ENCODE measurements at places on chromosomes 4 and X.

DNA sequence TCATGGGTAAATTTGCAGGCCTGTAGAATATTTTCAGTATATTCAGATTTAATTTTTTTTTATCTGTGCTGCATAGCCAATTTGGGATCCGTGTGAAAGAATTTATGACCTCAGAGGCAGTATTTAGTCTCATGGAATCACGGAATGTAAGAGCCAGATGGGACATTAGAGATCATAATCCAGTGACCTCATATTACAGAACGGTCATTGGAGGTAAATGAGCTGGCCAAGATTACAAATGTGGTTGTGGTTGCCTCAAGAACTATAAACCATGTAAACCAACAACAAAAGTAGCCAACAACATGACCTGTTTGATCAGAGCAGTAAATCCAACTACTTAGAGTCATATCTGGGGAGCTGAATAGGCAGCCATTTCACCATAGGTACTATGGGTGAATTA lies 71.6 kb downstream of the AMOT start:
- no peak for DNase-seq

DNA sequence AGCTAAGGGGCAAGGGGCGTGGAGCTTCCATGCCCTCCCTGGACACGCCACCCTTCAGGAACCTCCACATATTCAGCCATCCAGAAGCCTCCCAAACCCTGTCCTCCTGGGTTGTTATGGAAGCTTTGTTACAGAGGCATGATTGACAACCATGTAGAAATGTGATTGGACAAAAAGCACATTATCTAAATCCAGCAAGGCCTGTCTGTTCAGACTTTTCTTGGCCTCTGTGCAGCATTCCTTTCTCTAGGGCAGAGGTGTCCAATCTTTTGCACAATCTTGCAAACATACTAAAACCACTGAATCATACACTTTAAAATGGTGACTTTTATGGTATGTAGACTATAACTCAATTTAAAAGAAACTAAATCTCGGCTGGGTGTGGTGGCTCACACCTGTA lies 12.7 kb downstream of the STEEP1 start:
- DNase-seq = no peak

DNA sequence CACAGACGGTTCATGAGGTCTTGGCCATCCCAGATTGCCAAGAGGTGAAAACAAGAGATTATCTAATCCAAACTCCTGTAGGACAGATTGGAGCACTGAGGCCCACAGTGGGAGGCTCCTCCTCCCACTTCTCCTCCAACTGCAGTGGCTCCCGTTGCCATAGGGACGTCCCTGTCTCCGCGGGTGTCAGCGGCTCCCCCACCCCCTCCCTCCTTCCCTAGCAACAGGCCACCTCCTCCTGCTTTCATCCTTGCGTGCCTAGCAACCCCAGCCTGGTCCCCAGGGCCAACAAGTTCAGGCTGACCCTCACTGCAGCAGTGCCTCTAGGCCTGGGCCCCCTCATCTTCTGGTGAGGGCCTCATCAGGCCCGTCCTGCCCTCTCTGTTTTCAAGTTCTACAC lies 6.8 kb upstream of the IQSEC2 start:
- no peak for DNase-seq

DNA sequence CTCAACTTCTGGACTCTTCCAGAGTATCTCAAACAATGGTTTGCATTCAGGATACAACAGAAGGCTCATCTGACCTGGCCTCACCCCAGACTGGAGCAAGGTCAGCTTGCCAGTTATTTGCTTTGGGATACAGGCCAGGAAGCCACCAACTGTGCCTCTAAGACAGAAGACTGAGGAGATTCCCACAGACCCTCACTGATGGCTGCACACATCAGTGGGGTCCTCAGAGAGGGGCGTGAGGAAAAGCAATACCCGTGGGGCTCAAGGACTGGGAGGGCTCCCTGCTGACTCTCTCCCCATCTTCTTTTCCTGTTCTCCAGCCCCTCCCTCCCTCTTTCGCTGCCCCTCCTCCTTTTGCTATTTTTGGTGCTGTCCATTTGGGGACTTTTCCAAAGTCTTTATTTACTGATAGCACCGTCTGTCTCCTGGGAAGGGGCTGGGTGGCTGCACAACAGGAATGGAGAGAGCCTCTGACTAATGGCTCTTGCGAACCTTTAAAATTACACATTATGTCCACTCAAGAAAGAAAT lies 23.2 kb downstream of the RELL1 start:
- peak; percentile 41 for DNase-seq

DNA sequence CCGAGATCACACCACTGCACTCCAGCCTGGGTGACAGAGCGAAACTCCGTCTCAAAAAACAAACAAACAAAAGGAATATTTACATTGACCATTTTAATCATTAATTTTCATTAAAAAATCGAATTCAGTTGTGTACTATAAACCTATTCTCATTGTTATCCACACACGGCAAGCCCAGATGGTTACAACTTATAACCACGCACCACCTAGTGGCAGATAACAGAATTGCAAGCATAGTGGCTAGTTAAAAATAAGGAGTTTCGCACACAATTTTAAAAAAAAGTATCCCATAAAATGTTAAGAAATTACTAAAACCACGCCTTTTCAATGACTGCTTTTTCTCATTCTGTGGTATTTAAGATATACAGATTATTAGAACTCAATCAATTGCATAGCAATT lies 25.4 kb downstream of the MBNL3 start:
- DNase-seq = no peak

DNA sequence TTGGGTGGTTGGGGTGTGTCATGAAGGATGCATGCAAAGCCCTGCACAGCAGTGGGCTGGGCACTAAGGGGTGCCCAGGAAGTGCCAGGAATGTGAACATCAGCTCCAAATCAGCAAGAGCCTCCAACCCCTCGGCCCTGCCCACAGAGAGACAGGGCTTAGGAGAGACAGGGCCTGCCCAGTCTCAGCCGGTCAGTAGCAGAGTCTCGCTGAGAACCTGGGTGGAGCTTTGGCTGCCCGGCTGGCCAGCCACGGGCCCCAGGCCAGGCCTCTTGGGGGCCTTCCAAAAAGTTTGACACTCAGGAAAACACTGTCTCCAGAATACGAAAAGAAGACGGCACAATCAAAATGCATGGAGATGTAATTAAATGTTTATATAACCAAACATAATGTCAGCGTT lies 4.3 kb upstream of the MXD4 start:
- peak; percentile 71 for DNase-seq

GRCh38 chrX:34884817-34885216 lies 57.8 kb upstream of the FAM47B start:
- peak; percentile 18 for DNase-seq

GRCh38 chr4:11710453-11711093 lies 281.9 kb upstream of the HS3ST1 start:
- DNase-seq = no peak

DNA sequence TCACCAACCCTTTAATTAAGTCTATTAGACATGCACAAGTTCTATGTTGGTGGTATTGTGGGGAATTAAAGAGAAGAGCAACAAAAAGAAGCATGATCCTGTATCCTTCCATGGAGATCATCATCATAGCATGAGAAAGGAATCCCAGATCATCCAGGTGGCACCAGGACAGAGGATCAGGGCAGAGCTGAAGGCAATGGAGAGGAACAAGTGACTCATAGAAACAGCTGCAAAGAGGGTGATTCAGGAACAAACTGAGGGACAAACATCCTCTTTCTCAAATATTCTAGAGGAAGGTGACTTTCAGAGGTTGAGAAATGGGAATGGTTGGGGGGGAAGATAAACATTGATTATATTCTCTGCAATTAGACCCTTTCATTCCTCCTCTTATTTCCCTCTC lies 105.5 kb upstream of the OTUD4 start:
- no peak for DNase-seq

GRCh38 chrX:131270080-131270479 lies 19.0 kb downstream of the IGSF1 start:
- DNase-seq = no peak

DNA sequence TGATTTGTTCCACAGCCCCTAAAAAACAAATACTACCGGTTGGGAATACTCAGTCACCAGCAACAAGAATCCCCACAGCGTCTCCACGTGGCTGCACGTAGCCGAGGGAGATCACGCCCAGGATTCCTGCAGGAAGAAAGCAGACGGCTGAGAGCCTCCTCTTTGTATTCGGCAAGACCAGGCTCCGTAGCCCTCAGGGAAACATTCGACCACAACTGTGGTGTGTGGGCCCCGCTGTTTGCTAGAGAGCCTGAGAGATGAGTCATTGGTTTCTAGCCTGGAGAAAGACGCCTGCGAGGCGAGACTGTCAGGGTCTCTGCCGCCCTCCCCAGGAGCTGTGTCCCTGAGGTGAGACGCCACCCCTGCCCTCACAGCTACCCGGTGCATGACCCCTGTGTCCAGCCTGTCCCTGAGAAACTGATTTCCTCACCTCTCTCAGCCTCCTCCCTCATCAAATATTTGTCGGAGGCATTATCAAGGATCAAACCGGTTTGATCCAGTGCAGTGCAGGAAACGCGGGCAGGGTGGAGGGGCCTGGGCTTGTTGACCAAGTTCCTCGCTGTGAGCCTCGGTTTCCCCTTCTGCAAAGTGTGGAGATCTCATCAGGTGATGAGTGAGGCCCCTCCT lies 4.7 kb upstream of the S100P start:
- peak; percentile 70 for DNase-seq

- DNase-seq = no peak
Observed at GRCh38 chr4:1043162-1043561, 31.7 kb downstream of the FGFRL1 start.

- DNase-seq = no peak
Observed at GRCh38 chr4:78137532-78137931, 80.4 kb downstream of the FRAS1 start.

DNA sequence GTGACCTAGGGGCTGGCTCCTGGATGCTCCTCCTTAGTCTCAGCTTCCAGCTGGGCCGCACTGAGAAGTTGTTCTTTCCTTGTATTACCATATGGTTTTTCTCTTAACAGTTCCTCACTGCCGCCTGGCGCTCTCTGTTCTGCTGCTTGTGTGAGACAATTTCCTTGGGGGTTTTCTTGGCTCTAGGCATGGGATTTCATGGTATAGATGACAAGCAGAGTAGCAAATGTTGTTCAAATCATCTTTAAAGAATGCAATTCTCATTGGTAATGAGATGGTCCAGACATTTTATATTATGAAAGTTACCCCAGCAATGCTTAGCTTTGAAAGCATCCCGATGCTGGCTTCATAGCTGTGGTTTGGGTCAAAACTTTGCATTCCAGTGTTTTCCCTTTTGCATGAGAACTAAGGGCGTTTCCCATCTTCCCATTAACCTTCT lies 37.6 kb downstream of the SEPTIN11 start:
- peak; percentile 84 for DNase-seq

DNA sequence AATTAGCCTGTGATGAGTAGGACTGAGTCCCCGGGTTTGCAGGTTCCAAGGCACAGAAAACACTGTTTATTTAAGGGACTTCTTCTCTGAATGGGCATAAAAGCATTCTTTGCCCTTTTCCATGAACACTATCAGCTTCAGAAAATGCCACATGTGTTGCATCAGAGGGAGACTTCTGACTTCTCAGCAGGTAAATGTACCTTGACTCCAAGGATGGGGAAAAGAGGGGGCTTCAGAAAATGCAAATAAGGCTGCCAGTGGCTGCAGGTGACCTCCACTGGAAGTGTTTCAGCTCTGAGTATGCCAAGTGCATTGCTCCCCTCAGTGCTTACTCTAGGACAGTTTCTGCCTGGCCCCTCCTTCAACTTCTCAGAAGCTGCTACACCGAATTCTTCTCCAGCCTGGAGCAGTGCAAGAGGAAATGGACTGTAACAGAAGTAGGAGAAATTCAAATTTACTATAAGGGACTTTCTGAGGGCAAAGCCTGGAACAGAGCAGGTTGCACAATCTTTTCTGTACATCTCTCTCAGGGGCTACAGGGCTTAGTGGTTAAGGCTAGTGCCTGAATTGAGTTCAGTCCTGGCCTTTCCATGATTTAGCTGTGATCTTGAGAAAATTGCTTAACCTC lies 233.2 kb downstream of the PTTG2 start:
- DNase-seq = no peak

- DNase-seq = no peak
Observed at GRCh38 chr4:85886665-85887064, 411.7 kb downstream of the ARHGAP24 start.

- DNase-seq = no peak
Observed at GRCh38 chr4:77076889-77077635, 1.3 kb upstream of the CCNI start.

DNA sequence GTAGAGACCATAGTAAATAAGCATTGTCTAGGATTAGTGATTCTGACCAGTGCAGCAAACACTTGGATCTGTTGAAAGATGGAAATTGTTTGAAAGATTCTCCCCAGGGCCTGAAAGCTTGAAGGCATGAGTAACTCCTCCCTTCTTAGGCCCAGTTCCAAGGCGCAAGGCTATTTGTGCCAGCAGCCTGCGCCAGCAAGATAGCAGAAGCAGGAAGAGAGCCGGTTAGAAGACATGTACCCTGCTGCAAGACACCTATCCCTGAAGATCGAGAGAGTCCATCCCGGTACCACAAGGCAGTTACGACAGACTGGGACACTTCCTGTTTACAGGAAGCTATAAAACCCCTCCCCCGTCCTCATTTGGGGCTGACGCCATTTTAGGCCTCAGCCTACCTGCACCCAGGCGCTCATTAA lies 72.4 kb upstream of the JADE1 start:
- no peak for DNase-seq

GRCh38 chr4:144868309-144868708 lies 222.4 kb downstream of the HHIP start:
- no peak for DNase-seq

DNA sequence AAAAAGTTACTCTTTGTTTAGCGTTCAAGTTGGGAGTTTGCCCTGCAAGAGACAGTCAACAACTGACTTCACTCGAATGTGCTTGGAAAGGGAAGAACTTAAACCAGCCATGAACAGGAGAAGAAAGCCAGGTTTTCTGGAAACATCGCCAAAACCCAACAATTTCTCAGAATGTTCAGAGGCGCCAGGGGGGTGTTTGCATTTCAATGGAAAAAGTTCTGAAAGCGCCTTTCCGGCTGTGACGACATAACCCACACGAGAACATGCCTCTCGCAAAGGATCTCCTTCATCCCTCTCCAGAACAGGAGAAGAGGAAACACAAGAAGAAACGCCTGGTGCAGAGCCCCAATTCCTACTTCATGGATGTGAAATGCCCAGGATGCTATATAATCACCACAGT lies 78.1 kb upstream of the ADGRA3 start:
- peak; percentile 35 for DNase-seq
